ENCODE measurements at places on chromosomes 16 and 17.

DNA sequence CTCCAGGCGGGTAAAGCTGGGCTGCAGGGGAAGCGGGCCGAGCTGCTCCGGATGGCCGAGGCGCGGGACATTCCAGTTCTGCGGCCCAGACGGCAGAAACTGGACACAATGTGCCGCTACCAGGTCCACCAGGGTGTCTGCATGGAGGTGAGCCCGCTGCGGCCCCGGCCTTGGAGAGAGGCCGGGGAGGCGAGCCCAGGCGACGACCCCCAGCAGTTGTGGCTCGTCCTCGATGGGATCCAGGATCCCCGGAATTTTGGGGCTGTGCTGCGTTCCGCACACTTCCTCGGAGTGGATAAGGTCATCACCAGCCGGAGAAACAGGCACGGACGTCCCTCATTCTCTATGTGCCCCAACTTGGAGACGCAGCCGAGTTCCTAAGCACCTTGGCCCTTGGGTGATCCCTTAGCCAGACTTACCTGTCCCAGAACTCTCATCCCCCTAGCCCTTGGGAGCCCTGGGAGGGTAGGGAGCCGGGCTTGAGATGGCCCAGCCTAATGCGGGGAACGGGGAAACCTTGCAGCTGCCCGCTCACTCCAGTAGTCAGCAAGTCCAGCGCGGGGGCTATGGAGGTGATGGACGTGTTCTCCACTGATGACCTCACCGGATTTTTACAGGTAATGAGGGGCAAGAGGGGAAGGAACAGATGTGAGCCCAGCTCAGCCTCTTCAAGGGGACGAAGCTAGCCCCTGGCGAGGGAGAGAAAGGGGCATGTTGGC lies 806 bp downstream of the MRM1 start:
- DNase-seq, result peak; percentile 18

- no peak for DNase-seq
These were observed 37.9 kb downstream of the TSC2 start for GRCh38 chr16:2085669-2086068.

GRCh38 chr16:89593841-89594240 lies 18.3 kb downstream of the CPNE7 start:
- DNase-seq, result no peak

GRCh38 chr17:31916491-31917064 lies 15.1 kb upstream of the UTP6 start:
- no peak for DNase-seq

DNA sequence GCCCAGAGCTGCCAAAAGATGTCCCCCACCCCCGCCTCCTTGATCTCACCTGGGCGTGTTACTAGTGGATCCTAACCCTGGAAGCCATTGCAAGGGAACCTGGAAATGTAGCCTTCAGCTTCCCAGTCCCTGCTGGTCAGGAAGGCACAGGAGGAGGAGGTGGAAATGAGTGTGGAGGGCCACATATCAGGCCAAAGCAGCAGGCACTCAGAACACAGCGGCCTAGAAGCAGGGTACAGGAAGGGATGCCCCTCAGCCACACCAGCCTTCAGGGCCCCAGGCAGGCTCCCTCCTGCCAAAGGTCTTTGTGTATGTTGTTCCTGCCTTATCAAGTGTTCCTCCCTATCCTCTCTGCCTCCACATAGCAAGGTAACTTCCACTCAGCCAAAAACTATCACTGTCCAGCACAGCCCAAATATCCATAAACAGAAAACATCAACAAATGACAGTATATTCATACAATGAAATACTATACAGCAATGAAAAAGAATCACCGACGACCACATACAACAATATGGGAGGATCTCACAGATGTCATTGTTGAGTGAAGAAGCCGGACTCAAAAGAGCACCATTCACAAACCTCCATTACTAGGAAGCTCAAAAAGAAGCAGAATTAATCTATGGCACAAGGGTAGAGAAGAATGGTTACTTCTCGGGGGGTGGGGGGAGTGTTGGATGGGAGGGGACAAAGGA lies 28.2 kb upstream of the TNFRSF13B start:
- DNase-seq, result no peak
